Renal cortical epithelial cell (primary cell): ENCODE measurements at places on chromosomes 3 and 15. TPM values are rescaled to one million over a fixed set of nuclear protein-coding genes. Genes with fewer than 3 reads are reported as not detected.
A peak's percentile ranks its signal among the peaks of the same experiment; 100 is the strongest.

GRCh38 chr15:80404761-80405553 lies 775 bp downstream of the ARNT2 start:
- DNase-seq = no peak

DNA sequence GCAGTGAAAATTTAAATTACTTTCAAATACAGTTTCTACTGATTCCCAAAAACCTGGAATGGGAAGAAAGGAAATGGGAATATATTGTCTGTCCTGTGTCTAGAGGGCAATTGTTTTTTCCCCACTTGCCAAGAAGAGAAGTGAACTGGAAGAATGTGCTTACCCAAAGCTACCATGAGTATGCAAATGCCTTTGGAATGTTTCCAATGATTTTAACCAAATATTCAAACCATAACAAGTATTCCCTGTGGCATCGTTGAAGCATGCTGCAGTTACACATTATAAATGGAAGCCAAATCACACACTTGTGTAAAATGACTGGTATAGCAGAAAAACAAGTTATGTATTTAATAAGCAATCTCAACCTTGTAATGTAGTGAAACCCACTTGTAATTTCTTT lies 368.2 kb downstream of the GBE1 start:
- peak; percentile 10 for DNase-seq

Gene BTLA
- 0.10 and 0.17 TPM in 2 replicates for total RNA-seq

DNA sequence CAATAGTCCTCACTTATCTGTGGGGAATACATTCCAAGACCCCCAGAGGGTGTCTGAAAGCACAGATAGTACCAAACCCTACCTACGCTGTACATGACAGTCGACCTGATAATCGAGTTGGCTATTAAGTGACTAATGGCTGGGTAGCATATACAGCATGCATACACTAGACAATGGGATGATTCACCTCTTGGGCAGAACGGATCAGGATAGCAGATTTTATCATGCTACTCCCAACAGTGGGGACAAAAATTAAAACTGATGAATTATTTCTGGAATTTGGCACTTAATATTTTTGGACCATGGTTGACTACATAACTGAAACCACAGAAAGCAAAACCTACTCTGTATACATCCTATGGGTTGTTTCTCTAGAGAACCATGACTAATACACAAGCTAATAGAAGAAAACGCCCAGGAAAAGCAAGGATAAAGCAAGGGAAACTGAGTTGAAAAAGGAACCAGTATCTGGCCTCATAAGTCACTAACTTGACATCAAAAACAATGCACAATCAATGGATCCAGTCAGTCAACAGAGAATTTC lies 15.5 kb downstream of the ATG3 start:
- no peak for DNase-seq

- peak; percentile 20 for DNase-seq
Observed at GRCh38 chr3:183359036-183359435, 69.4 kb downstream of the MCF2L2 start.

- peak; percentile 18 for DNase-seq
Observed at GRCh38 chr3:151379083-151379734, 5.3 kb downstream of the P2RY12 start.

DNA sequence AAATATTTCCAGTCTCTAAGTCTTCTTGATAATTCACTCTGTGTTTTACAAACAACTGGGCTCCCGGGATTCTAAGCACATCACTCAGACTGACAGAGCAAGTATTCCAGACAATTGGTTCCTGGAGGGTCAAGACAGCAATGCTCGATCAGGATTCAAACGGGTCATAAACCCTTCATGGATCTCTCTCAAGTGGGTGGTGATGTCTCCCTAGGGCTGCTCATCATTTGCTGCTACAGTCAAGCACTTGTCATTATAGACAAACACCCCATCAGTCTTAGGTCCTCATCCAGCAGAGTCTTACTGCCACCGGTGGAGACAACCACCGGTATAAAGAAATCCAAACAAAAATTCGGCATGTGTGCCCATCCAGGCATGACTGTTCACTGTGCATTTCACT lies 921.1 kb downstream of the FHIT start:
- DNase-seq = no peak

Gene GP9
- total RNA-seq = not detected in 2 replicates

DNA sequence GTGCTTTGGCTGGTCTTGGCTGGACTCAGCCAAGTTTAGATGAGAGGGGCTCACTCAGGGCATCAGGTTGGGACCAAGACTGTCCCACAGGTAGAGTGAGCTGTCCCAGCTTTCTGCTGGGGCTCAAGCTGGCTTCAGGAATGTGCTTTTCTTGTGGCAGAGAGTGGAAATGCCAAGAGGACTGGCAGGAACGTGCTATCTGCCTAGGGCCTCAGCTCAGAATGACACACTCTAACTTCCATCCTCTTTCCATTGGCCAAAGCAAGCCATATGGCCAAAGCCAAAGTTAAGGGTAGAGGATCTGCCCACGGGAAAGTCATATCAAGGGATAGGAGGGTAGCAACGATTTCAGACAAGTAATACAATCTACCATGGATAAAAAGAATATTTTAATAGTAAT lies 178.8 kb downstream of the ABHD5 start:
- no peak for DNase-seq
